Ecto neural progenitor cell (in vitro differentiated cells): ENCODE measurements at places on chromosomes 13 and 19.

GRCh38 chr19:33381101-33381500 is 7.6 kb downstream of the CEBPG start:
- DNase-seq, result no peak

- DNase-seq, result peak; percentile 79
Observed at GRCh38 chr19:32224371-32225244, 120.8 kb upstream of the ZNF507 start.

DNA sequence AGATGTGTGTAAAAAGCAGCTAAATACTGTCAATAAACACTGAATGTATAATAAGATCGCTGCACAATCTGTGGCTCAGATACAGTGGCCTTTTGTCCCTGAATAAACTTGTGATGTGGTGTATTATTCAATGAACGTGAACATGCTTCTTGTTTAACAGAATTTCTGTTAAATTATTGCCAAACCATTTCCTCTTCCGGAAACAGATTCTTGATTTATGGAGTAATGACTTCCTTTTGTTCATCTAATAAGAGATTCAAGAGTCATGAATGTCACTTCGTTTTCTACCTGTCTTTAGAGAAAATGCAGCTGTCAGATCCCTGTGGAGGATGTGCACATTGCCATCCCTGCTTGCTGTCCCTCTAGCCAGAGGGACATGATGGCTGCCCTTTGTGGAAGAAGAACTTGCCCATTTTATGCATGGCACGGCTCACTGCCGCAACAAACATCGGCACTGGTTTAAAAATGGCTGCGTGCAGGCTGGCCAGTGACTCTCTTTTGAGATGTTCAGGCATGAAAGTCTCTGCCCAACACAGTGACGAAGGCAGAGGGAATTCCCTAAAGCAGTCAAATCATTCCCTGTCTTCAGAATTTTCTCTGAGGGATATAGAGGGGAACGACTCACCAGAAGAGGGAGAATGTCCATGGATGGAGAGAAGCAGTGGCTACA is 3.1 kb upstream of the TNFSF13B start:
- DNase-seq, result no peak

GRCh38 chr19:6384381-6384780 is 8.6 kb downstream of the GTF2F1 start:
- no peak for DNase-seq

DNA sequence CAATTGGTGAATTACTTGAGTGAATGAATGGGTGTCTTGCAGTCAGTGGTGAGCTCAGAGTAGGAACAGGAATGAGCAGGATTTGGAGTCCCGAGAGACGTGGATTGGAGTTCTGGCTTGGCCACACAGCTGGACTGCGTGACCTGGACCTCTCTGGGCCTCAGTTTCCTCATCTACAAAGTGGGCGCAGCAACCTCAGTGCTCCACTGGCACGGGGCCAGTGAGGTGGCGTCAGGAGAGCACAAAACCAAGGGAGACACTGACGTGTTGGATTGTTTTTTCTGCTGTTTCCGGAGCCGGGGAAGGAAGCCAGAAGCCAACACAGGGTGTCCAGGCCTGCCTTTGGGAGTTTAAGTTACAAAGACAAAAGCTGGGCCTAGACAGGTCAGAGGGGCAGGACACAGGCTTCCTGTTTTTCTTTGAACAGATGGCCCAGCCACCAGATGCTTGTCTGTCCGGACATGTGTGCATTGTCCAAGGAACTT is 6.5 kb upstream of the DOCK6 start:
- DNase-seq, result no peak

DNA sequence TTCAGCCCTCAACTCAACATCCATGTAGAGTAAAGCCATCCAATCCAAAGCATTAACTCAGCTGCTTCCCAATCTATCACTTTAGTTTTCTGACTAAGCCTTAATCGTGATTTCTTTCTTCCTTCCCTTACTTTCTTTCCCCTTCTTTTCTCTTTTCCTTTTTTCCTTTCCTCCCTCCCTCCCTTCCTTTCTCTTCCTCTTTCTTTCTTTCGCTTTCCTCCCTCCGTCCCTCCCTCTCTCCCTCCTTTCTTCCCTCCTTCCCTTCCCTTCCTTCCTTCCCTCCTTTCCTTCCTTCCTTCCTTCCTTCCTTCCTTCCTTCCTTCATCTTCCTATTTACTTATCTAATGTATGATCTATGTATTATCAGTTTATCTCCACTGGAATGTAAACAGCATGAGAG is 71.2 kb downstream of the ERCC5 start:
- DNase-seq, result no peak

GRCh38 chr19:5035793-5036697 is 67.1 kb downstream of the KDM4B start:
- no peak for DNase-seq

DNA sequence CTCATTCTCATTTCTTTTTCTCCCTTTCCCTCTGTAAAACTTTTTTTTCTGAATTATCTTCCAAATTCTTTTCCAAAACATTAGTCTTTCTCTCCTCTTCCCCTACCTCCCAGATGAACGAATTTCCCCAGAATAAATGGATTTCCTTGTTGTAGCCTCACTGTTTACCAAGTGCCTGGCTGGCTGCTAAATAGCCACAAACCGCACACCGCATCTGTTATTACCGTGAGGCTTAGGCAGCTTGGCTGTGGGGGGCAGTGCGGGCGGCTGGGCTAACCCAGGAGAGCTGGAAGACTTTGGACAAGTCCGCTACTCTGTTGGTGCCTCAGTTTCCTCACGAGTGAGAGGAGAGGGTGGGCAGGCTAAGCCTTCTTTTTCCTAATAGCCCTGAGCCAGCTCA is 10.7 kb downstream of the IL17D start:
- DNase-seq, result no peak

DNA sequence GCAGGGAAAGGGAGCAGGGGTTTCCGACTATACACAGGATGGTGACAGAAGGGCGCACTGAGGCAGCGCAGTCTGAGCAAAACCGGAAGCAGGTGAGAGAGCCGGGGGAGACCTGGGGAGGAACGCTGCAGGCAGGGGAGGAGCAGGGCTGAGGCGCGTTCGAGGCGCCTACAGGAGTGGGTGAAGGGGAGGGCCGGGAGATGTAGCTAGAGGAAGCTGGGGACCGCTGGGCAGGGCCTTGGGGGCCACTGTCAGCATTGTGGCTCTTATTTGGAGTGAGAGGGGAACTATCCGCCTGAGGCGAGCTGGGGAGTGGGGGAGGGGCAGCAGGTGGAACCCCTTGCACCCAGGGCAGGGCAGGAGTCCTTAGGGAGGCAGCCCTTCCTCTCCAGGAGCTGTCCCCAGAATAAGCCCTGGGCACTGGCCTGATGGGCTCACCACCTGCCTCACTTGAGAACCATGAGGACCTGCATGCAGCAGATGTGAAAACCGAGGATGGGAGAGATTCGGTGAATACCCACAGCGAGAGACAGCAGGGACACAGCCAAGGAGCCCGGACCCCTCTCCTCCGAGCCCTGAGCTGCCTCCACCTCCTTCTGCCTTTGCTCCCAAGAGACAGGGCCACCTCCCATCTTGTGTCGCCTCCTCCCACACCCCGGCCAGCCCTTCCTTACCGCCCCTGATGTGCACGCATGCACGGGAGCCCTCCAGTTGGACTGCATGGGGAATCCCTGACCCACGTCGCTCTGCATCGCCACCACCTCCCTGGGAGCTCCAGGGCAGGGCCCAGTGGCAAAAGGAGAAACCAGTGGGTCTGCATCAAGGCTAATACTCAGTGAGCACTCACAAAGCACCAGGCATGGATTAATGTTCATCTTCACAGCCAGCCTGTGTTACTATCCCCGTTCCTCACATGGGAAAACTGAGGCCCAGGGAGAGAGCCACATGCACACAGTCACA is 10.3 kb downstream of the AKT2 start:
- no peak for DNase-seq

- no peak for DNase-seq
Observed at GRCh38 chr13:50037788-50038187, 22.5 kb downstream of the KCNRG start.

DNA sequence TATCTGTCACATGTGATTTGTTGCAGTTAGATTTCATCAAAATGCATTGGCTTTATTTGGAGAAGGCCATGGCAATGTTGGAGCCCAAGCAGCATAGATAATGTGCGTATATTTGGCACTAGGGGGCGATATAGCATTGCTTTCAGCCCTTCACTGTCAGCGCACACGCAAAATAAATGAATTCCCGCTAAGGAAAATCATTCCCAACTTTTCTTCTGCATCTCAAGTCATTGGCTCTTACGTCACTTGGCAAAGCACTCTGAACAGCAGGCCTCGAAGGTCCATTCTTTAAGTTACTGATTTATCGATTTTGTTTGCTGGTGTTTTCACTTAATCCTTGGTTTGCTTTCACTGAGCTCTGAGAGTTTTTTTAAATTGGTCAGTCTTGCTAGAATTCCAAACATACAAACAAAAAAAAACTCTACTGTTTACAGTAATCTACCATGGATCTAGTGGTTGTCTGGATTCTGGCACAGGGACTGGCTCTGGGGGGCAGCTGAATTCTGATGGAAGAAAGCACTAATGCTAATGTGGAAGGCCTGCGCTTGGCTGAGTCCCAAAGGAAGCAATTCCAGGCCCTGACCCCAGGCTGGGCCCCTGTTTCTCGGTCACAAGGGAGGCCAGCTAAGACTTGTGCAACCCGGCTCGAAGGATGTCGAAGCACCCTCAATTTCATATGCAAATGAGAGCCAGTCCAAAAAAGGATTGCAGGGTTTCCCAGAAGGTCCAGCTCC is 97.7 kb upstream of the IPO5 start:
- DNase-seq, result peak; percentile 66

DNA sequence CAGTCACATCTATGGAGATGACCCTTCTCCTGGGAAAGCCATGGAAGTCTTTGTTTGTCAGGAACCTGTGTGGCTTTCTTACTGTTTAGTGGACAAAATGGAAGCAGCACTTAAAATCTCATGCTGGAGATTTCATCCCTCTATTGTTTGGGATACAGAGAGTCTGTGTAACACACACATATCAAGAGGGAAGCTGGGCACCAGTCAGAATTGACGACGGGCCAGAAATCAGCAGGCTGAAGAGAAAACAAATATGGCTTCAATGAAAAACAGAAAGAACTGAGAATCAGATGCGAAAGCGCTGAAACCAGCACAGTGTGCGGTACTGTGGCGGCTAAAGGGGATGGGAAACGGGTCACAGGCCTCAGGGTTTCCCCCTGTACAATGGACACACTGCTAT is 72.2 kb upstream of the WASF3 start:
- DNase-seq, result no peak

DNA sequence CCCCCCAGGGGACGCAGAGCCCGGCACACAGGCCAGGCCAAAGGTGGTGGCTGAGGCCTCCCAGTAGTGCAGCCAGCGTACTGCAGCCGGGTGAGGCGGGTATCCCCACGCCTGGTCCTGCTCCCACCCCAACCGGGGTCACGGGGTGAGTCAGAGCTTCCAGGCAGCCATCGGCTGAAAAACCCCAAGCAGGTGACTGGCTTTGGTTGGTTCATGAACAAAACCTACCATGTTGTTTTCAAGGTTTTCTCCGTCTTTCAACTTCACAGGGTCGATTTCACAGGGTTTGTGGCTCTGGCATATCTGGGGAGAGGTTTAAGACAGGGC is 42.1 kb upstream of the C13orf46 start:
- no peak for DNase-seq

DNA sequence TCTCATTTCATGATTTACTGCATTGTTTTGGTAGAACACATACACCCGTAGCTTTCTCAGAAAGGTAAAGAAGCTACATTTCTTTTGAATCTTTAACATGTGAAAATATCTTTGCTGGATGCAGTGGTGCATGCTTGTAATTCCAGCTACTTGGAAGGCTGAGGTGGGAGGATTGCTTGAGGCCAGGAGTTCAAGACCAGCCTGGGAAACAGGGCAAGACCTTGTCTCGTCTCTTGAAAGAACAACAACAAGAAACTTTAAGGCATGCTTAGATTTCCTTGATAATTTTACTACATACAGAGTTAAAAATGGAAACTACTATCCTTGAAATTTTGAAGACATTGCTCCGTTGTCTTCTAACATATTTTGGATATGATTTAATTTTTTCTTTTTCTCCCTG is 7.7 kb downstream of the RNF113B start:
- DNase-seq, result no peak

- no peak for DNase-seq
Observed at GRCh38 chr13:43567608-43568007, 219.2 kb downstream of the ENOX1 start.

DNA sequence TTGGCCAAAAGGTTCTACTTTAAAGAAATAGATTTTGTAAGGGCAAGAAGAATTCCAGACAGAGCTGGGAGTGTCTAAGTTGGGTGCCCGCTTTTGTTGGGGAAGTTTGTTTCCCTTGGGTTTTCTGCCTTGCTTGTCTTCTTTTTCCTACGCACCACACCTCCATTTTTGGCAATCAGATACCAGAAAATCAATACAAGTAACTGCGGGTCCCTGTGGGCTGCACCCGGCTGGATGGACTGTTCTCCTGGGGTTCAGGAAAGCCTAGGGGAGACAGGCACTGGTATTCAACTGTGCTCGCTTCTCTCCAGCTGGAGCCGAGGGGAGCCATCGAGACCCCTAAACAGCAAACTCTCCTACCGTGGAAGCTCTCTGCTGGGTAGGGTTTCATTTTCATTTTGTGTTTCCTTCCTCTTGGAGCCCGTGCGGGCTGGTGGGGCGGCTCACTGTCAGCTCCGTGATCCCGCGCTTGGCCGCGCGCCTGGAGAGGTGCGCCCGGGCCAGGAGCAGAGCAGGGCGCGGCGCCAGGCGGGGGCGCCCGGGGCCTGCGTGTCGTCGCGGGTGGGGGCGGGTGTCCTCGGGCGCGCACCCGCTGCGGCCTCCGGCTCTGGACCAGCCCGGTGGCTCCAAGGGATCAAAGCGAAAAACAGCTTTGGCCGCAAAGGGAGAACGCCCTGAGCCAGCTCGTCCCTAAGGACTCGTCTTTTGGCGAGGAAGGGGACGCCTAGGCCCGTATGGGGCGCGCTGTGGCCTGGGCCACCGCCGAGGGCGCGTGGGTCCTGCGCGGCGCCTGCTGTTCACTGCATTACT is 347.2 kb downstream of the ZNF536 start:
- DNase-seq, result peak; percentile 66

DNA sequence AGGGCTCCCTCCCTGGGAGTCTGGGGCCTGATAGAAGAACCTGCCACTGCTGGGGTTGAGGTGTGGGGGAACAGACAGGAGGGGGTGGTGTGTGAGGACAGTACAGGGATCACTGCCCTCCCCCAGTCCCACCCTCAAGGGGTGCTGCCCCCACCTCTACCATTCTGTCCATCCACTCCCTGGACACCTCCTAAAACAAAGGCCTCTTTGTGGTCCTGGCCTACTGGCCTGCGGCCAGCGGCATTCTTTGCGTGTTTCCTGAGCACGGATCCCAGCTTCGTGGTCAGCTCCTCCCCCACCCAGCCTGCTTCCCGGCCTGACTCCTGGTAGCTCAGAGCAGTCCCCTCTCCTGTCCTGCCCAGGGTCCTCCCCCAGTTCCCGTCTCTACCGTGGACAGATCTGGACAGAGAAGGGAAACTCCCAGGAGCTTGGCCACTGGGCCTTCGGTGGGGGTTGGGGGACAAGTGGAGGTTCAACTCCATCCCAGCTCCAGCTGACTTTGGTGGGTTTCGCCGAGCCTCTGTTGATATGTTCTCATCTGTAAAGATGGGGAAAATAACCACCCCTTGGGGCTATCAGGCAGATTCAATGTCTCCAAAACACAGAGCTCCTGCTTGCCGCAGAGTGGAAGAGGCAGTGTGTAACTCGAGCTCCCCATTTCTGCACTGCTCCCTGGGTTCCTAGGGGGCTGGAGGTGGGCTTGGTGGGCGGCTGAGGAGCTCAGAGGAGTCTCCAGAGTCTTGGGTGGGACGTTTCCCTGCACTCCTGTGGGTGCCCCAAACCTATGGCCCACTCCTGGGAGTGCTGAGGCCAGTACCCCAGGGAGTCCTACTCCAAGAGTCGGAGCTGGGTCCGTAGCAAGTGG is 48.7 kb downstream of the LYL1 start:
- DNase-seq, result peak; percentile 87
